Spleen (tissue), 13 donors: ENCODE measurements at places on chromosomes 5 and 9. TPM values are rescaled to one million over a fixed set of nuclear protein-coding genes. Genes with fewer than 3 reads are reported as not detected.
A peak's percentile ranks its signal among the peaks of the same experiment; 100 is the strongest.

IL33 gene
- total RNA-seq: 11.1 TPM

DNA sequence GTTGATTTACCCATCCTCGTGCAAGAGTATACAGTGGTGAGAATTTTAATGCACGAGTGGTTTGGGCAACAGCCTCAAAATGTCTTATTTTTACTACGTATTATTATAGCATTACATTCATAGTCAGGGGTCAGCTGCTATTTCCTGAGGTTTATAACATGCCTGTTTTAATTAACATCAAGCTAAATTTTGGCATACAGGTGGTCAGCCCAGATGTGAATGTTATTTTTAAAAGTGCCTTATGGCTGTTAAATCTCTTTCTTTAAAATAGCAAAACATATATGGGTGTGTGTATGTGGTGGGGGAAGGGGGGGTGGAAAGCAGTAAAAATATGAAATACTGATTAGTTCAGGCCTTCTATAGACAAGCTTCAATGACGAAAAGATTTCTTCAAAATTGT is 424.5 kb upstream of the CLINT1 start:
- H3K27me3 ChIP-seq: no peaks in the 10 kb centered on the region
- H3K36me3 ChIP-seq: no peaks in the 10 kb centered on the region
- no peak for DNase-seq

GRCh38 chr5:93461756-93462155 is 119.3 kb downstream of the NR2F1-AS1 start:
- DNase-seq: no peak
- no peak overlapping the region for H3K4me3 ChIP-seq
- no peaks in the 10 kb centered on the region for H3K36me3 ChIP-seq

ADAMTSL1 gene
- 3.9 TPM for total RNA-seq

DNA sequence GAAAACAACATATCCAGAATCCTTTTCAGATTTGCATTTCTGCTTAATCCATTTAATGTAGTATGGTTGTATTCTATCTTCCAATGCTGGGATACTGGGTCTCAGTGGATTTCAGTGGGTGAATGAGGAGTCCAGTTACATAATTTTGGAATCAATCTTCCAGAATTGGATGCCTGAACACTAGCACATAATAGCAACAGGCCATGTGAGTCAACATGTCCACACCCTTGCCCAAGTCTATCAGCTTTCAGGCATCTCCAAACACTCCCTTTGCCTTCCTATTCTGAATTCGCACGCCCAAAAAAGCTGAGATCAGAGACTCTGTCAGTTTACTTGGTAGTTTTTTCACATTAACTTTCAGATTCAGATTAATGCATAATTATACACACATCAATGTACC is 202.6 kb downstream of the TSSK1B start:
- H3K27me3 ChIP-seq: no peaks in the 10 kb centered on the region
- no peak overlapping the region for H3K4me3 ChIP-seq
- no peaks in the 10 kb centered on the region for H3K36me3 ChIP-seq
- DNase-seq: no peak

DNA sequence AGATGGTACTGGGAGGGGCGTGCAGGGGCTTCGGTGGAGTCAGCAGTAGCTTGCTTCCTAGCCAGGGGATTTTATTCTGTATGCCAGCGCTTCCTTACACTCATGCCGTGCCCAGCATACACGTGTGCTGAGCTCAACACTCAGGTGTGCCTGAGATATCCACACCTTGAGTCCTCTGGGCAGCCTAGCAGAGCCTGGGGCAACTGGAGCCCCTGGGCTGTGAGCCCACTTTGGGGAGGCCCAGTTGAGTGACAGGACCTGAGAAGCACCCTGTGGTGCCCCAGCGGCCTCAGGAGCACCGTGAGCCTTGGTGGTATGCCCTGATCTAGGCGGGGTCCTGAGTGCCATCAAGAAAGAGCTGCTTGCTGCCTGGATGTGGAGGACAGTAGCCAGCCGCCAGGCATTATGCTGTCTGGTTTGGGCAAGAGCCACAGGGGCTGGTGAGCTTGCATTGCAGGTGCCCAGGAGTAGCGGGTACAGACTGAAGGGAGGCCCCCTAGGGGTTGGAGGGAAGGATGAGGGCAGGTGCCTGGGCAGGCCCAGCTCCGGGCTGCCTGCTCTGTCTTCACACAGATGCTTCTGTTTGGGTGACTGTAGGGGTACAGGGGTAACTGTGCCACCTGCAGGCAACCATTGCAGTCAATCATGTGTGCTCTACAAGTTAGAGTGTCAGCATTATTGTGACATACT is 42.9 kb downstream of the BNIP1 start:
- no peaks in the 10 kb centered on the region for H3K36me3 ChIP-seq
- H3K4me1 ChIP-seq: no peaks in the 10 kb centered on the region
- no peak overlapping the region for H3K27ac ChIP-seq
- DNase-seq: no peak
- H3K27me3 ChIP-seq: no peaks in the 10 kb centered on the region

GRCh38 chr9:128689820-128690683 is 1.0 kb downstream of the SET start:
- H3K4me3 ChIP-seq: peak overlapping the region; percentile 73
- H3K36me3 ChIP-seq: peaks cover 27% of the 10 kb centered on the region
- peak overlapping the region; percentile 29 for H3K27ac ChIP-seq
- DNase-seq: peak; percentile 89
- no peaks in the 10 kb centered on the region for H3K27me3 ChIP-seq

FAM221B gene
- total RNA-seq: not detected

FBP2 gene
- total RNA-seq: not detected

DNA sequence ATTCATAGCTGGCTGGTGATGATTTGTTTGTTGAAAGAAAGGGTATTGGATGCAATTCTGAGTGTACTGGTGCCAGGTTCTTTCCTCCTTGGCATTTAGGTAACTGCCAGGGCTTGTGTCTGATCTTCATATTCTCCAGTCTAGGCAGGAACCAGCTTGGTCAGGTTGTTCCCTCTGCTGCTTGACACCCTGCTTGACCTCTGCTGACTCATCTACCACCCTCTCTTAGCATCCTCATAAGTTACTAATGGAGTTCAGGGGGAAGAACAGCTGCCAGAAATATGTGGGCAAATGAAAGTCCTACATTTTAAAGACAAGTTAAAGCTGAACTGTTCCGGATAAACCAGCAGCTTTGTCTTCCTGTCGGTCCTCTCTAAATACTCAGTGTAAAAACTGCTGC is 116.1 kb upstream of the TNC start:
- H3K27ac ChIP-seq: no peak overlapping the region
- no peak overlapping the region for H3K4me3 ChIP-seq
- no peaks in the 10 kb centered on the region for H3K4me1 ChIP-seq
- no peaks in the 10 kb centered on the region for H3K27me3 ChIP-seq
- H3K36me3 ChIP-seq: no peaks in the 10 kb centered on the region

DNA sequence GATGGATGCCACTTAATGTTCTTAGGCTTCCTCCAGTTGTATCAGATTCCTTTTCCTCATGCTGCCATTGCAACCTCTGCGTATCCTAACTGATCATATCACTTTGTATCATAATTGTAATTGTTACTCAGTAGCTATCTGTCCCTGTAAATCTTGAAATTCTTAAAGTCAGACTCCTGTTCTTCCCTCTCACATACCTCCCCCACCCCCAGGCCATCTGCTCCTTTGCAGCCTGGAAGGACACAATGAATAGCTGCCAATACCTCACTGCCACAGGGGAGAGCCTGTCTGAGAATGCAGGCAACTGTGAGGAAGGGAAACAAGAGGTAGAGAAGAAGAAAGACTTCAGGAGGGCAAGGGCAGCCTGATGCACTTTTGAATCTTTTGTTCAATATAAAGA is 228.5 kb downstream of the ENC1 start:
- H3K36me3 ChIP-seq: no peaks in the 10 kb centered on the region
- H3K27me3 ChIP-seq: no peaks in the 10 kb centered on the region
- H3K27ac ChIP-seq: no peak overlapping the region
- no peak for DNase-seq
- no peak overlapping the region for H3K4me3 ChIP-seq

DNA sequence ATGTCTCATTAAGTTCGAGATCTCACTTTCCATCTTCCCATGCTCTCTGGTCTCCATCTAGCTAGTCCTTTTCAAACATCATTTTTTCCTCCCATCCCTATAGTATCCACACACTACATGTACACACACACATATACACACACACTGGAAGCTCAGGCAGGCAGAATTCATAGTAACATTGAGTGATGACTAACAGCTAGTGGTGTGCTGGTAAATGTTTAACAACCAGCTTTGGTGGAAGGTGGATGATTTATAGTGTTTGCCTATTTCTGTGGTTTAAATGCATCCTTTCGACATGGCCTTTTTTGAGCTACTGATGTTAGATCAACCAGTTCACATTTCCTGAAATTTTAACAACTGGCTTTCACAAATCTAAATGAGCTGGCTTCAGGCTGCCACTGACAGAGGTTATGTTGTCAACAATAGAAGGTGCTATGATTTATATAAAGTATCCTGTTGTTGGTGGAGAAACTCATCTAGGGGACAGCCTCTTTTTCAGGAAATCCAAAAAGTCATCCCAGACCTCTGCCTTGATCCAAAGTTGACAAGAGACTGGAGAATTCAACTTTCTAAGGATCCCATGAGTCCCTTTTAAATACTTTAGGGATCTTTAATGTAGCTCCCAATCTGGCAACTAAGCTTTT is 117.8 kb downstream of the CCDC192 start:
- no peak for DNase-seq
- no peaks in the 10 kb centered on the region for H3K27me3 ChIP-seq
- H3K36me3 ChIP-seq: no peaks in the 10 kb centered on the region

DNA sequence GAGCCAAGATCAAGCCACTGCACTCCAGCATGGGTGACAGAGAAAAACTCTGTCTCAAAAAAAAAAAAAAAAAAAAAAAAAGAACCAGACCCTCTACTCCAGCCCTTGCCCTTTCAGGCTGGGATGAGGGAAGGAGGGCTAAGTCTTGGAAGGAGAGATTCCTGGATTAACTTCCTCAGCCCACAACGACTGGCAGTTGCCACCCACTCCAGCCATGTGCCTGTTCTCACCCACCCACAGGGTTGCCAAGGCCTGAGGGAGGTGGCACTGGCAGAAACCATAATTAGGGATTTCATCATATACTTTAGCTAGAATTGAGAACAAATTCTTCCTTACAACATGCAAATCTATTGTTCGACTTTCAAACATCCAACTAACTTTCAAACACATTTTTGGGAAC is 87.8 kb upstream of the SLC30A5 start:
- H3K36me3 ChIP-seq: no peaks in the 10 kb centered on the region
- no peaks in the 10 kb centered on the region for H3K4me1 ChIP-seq
- H3K27ac ChIP-seq: no peak overlapping the region
- no peaks in the 10 kb centered on the region for H3K27me3 ChIP-seq

DNA sequence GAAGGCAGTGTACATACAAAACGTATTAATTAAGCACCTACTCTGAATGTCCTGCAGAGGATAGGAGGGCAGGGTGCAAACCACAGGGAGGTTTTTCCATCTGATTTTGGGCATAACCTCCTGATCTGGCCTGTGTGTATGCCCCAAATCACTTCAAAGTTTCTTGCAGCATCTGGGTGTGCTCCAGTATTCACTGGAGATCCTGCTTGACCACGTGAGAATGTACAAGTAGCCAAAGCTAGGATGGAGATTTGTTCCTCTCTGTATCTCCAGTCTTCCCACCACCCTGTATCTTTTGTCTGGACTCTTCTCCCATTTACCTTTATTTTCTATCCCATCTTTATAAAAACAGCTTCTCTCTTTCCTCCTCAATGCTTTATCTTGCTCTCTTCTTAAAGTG is 207.7 kb downstream of the FBXL7 start:
- no peaks in the 10 kb centered on the region for H3K36me3 ChIP-seq
- no peak for DNase-seq
- no peaks in the 10 kb centered on the region for H3K4me1 ChIP-seq
- H3K27me3 ChIP-seq: no peaks in the 10 kb centered on the region
- H3K4me3 ChIP-seq: no peak overlapping the region

DNA sequence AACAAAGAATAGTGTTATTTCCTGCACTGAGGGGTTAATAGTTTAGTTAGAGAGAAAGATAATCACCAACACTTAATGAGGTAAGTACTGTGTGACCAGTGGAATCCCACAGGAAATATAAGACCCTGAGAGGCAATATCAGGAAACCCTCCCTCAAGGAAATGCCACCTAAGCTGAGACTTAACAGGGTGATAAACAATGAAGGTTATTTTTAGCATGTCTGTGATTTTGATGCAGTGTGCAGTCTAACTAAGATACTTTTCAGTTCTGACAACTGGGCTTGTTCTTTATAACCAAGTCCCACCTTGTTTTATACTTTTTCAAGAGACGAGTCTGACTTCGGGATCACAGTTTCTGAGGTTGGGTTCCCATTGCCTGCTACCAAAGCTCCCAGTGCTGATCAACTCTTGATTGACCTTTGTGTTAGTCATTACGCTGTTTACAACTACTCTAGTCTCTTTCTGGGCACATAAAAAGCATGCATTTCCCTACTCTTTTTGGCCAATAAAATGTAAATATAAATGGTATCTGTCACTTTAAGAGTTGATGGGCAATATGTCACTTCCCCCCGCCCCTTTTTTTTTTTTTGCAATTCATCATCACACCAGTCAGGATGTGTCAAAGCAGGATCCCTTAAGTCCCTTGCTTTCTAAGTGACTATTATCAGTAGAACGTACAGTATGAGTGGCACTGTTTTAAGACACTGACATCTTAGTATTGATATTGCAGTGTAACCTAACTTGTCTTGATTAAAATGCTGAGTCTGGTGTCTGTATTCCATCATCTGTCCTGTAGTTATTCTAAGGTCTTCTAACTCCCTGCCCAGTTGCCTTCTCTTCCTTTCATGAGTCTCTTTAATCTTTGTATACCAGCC is 31.4 kb downstream of the C6 start:
- H3K4me1 ChIP-seq: peaks cover 3% of the 10 kb centered on the region
- no peak overlapping the region for H3K27ac ChIP-seq
- no peaks in the 10 kb centered on the region for H3K27me3 ChIP-seq
- no peak overlapping the region for H3K4me3 ChIP-seq
- no peak for DNase-seq

GRCh38 chr5:40391642-40392041 is 288.1 kb upstream of the PTGER4 start:
- no peak overlapping the region for H3K27ac ChIP-seq
- no peaks in the 10 kb centered on the region for H3K36me3 ChIP-seq
- peaks cover 17% of the 10 kb centered on the region for H3K4me1 ChIP-seq
- no peak overlapping the region for H3K4me3 ChIP-seq
- DNase-seq: no peak

PCDHA13 gene
- total RNA-seq: not detected

ADGRV1 gene
- total RNA-seq: 0.28 TPM

ALDH1A1 gene
- total RNA-seq: 65.3 TPM

DNA sequence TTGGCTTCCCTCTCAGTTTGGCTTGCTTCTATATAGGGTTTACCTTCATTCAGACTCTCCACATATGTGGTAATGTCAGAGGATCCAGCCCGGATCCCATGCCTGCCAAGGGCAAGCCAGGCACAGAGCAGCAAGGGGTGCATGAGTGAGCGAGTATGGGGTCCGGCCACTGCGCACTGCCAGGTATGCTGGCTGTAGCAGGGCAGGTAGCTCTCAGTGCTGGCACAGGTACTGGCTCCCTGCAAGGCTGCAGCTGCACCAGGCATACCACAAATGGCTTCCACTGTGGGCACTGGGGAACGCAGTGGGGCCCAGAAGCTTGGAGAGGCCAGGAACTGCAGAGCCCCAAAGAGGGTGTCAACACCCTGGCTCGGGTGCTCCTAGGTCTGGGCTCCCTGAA is 86.2 kb downstream of the GIN1 start:
- peaks cover 12% of the 10 kb centered on the region for H3K36me3 ChIP-seq
- DNase-seq: no peak
- H3K4me1 ChIP-seq: no peaks in the 10 kb centered on the region
- H3K4me3 ChIP-seq: no peak overlapping the region

GRCh38 chr5:157670662-157671591 is at the start of gene C5orf52:
Gene C5orf52 (plus strand): TSS chr5:157671533. CDS start chr5:157671615, 82 bp downstream.
- no peaks in the 10 kb centered on the region for H3K36me3 ChIP-seq
- peaks cover 4% of the 10 kb centered on the region for H3K27me3 ChIP-seq
- peak within 1 kb of the TSS; percentile 72 for H3K4me3 ChIP-seq
- DNase-seq: peak; percentile 81
- H3K4me1 ChIP-seq: peaks cover 21% of the 10 kb centered on the region
- no peak within 1 kb of the TSS for H3K27ac ChIP-seq
